Mucosa of gallbladder (tissue), 1 donor: ENCODE measurements at places on chromosomes 1 and 21. TPM values are rescaled to one million over a fixed set of nuclear protein-coding genes. Genes with fewer than 3 reads are reported as not detected.

PM20D1 gene
- total RNA-seq: 0.26 TPM

DISP1 gene
- 27.4 TPM for total RNA-seq

PER3 gene
- total RNA-seq: 31.5 TPM

IL20 gene
- not detected for total RNA-seq

GRCh38 chr1:116375887-116376728, 3.1 kb downstream of the ATP1A1 start:
- DNase-seq: peak; percentile 71

- no peak for DNase-seq
Measured at GRCh38 chr1:63051886-63052285, 268.0 kb downstream of the ATG4C start.

DNA sequence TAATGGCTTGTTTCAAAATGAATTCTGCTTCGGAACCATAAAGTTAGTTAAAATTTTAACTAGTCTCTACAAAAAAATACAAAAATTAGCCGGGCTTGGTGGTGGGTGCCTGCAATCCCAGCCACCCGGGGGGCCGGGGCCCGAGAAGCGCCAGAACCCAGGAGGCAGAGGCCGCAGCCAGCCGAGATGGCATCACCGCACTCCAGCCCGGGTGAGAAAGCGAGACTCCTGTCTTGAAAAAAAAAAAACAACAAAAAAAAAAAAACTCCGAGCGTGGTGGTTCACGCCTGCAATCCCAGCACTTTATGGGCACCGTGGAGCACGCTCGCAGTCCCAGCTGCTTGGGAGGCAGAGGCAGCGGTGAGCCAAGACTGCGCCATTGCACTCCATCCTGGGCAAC, 781.4 kb downstream of the BRINP3 start:
- no peak for DNase-seq

GRCh38 chr21:41628256-41628655, 120.3 kb upstream of the TMPRSS2 start:
- DNase-seq: no peak

DNA sequence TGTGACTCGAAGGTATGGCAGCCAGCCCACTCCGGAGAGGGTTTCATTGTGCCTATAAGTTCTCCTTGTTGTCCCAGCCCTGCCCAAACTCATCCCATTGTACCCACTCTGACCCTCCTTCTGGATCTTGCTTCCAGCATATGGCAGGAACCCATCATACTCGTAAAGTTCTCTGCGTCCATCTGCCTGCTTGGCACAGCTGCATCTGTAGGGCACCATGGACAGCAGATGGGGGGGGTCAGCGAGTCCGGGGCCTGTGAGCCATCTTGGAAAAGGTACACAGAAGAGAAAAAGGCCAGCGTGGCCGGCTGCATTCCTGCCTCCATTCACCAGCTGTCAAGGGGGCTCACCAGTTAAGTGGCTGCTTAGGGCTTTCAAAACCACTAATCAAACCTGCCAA, 94.9 kb upstream of the IGSF21 start:
- DNase-seq: no peak
